Heart right ventricle (tissue), 16 donors: ENCODE measurements at places on chromosomes 6 and 20. TPM values are rescaled to one million over a fixed set of nuclear protein-coding genes. Genes with fewer than 3 reads are reported as not detected.

Gene SIRPB1
- total RNA-seq: 0.89 TPM

GRCh38 chr20:37413023-37413334 is 67.0 kb downstream of the SRC start:
- DNase-seq: no peak

DNA sequence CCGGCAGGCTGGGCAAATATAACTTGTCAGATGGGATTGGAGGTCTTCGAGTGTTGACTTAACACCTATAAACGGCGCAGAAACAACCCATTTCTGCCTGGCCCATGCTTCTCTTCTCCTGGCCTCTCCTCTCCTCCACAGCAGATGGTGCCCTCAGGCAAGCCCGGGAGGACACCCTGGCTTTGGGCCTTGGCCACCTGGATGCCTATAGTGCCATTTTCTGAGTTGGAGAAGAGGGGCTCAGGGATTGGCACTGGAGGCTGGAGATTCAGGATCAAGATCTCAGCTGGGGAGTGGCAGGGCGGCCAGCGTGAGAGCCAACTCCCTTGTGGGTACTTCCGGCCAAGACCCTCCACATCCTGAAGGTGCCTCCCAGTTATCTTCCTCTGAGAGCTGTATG is 211.9 kb upstream of the PMEPA1 start:
- DNase-seq: no peak

DNA sequence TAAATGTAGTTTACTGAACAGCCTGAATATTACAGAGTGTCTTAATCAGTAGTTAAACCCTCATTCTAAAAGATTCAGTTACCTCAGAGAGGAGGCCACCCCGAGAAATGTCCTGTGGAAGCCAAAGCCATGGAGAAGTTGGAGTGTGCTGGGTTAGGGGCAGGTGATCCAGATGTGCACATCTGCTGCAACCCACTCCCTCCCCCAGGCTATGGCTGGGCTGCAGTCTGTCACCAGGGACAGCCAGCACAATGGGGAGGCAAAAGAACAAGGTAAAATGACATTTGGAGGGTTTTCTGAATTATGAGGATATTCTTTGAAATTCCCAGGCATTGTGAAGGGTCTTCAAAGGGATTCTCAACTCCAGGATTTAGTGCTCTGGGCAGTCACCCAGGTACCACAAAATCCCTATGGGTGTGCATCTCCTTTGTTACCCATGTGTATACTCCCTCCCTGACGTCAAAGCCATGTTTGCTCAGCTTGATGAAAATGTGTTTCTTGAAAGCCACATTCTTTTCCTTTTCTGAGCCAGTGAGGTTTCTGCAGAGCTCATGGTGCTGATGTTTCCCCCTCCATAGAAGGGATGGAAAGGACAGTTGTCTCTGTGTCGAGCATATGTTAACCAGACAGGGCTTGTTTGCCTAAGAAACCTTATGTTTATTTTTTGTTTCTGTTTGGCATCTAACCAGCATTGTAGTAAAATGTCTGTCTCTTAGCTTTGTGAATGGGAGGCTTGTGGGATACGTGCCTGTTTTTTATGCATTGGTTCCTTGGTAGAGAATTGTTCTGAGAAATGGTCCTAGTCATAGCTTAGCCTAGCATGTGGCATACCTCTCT is 212.3 kb upstream of the TBX18 start:
- no peak for DNase-seq

DNA sequence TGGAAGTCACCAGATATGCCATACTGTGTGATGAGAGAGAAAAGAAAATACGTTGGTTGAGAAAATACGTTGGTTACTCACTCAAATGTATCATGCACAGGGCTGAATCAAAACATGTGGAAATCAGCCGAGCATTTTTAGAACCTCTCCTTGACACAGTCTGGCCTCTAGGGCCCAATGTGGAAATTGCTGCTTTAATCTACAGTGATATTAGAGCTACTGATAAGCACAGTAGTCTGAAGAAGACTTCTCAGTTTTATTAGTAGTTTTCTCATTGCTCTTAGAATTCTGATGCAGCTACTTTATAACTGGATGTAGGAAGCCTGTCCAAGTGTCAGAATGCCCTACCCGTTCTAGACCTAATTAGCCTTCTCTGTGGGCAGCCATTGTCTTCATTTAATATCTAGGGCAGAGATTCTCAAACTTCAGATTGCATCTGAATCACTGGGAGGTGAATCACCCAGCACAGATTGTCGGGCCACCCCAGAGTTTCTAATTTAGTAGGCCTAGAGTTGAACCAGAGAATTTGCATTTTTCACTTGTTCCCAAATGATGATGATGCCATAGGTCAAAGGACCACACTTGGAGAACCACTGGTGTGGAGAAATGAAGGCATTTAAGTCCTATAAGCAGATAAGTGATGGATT is 229.1 kb downstream of the PLCB1 start:
- DNase-seq: no peak

DNA sequence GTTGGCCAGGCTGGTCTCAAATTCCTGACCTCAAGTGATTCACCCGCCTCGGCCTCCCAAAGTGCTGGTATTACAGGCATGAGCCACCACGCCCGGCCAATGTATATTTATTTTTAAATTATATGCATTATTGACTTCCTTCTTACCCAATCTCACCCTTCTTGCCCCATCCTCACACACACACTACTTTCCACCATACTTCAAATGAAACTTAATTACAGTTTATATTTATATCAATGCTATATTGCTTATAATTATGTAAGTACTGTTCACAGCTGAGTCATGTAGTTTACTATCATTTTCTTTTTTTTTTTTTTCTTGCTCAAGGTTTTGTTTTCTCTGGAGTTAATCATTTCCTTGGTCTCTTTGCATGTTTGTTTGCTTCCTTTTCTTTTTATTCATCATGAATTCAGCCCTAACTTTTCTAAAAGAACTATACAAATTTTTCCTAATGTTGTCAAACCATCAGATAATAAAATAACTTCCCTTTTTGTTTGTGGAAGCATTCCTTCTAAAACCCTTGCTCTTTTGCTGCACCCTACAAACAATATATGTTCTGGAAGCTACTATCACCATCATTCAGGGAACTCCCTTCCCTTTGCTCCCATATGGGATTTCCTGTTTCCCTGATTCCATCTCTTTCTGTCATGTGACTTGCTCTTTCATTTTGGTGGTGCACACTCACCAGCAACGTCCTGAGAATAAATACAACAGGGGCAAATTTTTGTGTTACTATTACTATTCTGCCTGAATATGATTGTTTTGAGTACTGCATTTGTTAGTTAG is 201.7 kb upstream of the SASH1 start:
- DNase-seq: no peak

DNA sequence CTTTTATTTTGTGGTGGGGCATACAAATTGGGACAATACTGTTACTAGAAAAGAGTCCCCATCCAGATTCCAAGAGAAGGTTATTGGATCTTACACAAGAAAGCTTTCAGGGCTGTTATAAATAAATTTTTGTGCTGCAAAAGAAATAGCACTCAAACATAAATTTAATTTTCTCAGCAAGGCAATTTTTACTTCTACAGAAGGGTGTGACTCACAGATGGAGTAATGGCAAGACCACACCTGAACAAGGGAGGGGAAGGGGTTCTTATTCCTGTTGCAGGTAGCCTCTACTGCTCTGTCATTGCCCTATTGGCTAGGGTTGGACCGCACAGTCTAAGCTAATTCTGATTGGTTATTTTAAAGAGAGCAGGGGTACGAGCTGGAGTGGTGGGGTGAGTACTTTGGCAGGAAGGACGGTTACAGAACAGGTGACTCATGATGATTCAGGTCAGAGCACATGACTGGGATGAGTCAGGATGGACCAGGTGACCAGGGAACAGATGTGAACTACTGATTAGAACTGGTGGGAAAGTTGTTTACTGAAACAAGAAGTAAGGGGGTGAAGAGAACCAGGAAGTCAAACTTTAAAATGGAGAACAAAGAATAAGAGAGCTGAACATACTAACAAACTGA is 41.1 kb downstream of the CNR1 start:
- DNase-seq: no peak
